OCI-LY7 (cell line): ENCODE measurements at places on chromosomes 1 and 21.
A peak's percentile ranks its signal among the peaks of the same experiment; 100 is the strongest.

DNA sequence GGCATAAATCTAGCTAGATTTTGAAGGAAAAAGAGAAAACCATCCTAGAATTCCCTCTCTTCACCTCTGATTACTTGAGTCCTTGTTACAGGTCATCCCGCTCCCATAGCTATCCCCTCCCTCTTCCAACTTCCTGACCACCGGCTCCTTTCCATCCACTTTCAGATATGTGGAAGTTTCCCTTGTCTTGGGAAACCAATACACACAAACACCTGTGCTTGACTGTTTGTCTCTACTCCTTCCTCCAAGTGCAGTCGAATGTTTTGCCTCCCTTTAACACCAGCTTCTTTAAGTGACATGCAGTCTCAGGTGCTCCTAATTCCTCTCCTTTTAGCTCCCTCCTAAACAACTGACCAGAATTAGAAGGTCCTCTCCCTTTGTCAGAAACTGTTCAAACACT is 70.0 kb downstream of the PTGER3 start:
- no peak for DNase-seq

GRCh38 chr1:226960256-226960655 is 20.2 kb downstream of the COQ8A start:
- DNase-seq = no peak

DNA sequence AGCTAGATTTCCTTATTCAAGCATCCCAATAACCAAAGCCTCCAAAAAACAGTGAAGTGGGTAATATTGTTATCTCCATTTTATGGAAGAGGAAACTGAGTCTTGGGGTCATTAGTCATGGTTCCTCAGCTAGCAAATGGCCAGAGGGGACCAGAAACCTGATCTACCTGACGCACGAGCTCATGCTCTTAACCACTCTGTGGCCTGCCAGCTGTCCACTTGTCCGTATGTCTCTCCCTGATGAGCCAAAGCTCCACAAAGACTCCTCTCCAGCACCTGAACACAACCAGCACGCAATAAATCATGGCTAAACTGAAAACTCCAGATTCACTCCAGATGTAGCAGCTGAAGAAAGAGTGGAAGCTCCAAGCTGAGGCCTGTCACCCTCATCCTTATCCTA is 5.8 kb downstream of the CAPN8 start:
- no peak for DNase-seq

- no peak for DNase-seq
These were observed 71.9 kb upstream of the EFHD2 start for GRCh38 chr1:15337656-15338402.

DNA sequence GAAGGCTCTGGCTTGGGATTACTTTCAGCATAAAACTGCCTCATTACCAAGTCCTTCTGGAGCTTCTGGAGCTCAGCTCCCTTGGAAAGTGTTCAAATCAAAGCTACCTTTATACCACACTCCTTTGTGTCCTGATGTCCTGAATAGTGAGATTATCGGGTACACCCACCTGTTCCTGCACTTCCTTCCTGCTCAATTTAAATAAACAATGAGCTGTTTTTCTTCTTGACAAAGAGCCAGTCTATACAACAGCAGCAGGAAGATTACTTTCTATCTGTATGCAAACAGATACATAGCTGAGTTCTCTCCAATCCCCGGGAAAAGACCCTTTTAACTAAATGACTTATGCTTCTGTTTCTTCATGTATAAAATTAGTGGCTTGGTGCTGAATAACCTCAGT is 258.0 kb upstream of the FMN2 start:
- DNase-seq = no peak

DNA sequence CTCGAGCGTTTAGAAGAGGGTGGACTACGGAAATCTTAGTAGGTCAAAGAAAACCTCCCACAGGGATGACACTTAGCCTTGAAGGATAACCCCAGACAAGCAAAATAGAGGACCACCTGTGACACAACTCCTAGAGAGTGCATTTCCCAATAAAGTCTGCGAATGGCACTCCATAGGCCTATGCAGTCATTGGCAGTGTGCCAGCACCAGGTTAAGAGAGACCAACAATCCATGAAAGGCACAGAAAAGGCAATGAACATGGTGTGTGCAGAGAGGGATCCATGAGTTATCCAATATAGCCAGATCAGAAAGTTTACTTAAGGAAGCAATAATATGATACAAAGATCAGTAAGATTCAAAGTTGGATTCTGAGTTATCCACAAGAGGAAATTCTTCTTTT is 45.2 kb upstream of the FMO2 start:
- DNase-seq = no peak

- no peak for DNase-seq
These were observed 12.8 kb downstream of the PLEKHO1 start for GRCh38 chr1:150162582-150162861.

- DNase-seq = no peak
These were observed 5.7 kb downstream of the TNNT2 start for GRCh38 chr1:201371792-201372191.

DNA sequence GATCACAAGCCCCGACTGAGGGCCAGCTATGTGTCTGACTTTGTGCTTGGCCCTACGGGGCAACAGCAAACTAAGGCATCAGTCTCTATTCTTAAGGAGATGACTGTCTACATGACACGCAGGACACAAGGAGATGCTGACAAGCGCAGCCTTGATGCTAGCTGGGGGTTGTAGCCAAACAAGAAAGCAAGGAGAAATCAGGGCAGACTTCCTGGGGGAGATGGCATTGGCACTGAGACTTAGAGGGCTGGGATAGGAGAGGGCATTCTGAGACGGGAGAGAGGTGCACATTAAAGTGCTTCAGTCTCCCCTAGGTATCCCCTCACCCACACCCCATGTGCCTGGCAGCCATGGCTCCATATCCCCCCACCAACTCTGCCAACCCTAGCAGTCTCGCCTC is 210.8 kb upstream of the POU3F1 start:
- no peak for DNase-seq

DNA sequence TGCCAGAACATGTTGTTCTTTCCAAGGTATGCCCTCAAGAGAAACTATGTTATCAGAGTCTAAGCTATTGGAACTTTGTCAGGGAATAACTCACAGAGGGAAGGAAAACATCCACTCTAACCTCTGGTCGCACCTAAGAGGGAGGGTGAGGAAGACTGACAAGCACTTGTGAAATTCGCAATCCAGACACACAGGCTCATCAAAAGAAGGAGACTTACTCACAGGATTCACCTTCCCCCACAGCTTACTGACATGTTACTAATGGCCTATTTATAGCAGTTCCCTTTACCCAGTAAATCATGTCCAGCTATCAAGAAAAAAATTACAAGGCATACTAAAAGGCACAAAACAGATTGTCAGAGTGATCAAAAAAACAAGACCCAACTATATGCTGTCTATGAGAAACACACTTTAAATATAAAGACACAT is 36.9 kb downstream of the WDR64 start:
- DNase-seq = no peak

GRCh38 chr1:110228869-110229268 is 18.8 kb downstream of the KCNC4 start:
- no peak for DNase-seq

- no peak for DNase-seq
These were observed 33.6 kb upstream of the RNF187 start for GRCh38 chr1:228453614-228454013.

- no peak for DNase-seq
These were observed 34.7 kb downstream of the USH2A start for GRCh38 chr1:216388558-216388957.

DNA sequence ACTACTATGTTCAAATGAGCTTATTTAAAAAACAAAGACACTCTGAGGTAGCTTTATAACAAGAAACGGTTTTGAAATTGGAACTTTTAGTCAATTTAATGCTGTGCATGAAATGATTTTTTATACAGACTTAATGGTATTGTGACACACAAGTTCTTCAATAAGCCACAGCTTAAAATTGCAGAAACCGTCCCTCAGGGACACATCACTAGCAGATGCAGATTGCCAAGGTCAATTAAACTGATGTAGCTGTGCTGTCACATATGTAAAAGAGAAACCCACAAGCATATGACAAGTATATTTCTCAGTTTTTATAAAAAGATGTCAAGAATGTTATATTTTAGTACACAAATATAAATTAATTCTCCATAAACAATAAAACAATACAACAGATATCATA is 366.9 kb downstream of the DPYD start:
- no peak for DNase-seq

- DNase-seq = no peak
These were observed 22.6 kb downstream of the SLC5A9 start for GRCh38 chr1:48245106-48245505.

- peak; percentile 57 for DNase-seq
These were observed 59.7 kb downstream of the MIER1 start for GRCh38 chr1:66984491-66984890.

- DNase-seq = no peak
These were observed 28.0 kb downstream of the AGBL4 start for GRCh38 chr1:49995734-49996133.

DNA sequence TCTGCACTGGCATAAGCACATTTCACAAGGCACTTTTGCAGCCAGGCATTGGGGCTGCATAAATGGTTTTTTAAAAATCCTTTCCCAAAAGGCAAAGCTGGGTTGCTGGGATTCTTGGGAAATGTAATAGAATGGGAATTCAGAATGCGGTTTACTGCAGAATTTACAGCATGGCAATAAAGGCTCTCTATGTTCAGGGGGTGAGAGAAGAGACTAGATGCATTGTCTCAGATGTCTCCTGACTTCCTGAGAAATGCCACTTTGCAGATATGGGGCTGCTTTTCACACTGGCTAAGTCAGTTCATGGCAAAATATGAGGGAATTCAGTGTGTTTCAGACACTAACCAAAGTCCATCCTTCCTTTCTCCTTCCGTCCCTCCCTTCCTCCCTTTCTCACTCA is 13.5 kb downstream of the FCGR2B start:
- no peak for DNase-seq

DNA sequence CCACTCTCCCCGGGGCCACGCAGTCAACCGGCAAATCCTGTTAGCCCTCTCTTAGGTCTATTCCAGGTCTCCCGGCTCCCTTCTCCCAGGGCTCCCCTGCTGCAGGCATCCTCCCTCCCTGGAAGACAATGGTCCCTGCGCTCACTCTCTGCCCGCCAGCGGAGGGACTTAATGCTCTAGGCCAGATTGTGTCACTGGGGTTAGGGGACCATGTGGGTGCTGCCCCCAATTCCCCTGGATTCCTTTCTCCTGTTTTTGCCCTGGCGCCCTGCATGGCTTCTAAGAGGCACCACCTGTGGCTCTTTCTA is 8.2 kb downstream of the FAM131C start:
- DNase-seq = no peak
